ENCODE measurements at places on chromosomes 2 and 18.

- DNase-seq, result no peak
Observed at GRCh38 chr2:27741673-27742072, 29.8 kb upstream of the MRPL33 start.

DNA sequence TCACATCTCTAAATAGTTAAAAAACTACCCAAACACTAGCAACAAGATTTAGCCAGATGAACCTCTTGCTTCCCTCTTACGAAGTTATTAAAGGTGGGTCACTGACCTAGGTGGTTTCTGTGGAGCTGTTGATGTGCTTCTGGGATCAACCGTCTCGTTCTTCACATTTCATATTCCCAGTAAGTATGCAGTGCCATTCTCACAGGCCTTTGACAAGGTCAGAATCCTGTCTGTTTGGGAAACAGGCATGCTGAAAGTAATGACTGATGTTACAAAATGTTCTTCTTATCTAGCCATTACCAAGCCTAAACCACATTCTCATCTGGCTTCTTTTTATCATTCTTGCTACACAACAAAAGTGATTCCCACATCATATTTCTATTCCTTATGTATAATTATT, 70.3 kb downstream of the WDR7 start:
- no peak for DNase-seq

DNA sequence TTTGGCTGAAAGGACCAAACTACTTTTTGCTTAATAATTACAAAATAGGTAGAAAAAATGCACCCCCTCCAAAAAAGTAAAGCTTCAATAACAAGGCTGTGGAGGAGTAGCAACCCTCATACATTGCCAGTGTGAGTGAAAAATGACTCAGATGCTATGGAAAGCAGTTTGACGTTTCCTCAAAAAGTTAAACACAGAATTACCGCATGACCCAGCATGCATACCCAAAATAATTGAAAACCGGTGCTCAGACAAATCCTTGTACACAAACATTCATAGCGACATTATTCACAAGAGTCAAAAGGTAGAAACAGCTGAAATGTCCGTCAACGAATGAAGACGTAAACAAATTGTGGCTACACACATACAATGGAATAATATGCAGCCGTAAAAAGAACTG, 38.8 kb upstream of the DAPL1 start:
- no peak for DNase-seq

DNA sequence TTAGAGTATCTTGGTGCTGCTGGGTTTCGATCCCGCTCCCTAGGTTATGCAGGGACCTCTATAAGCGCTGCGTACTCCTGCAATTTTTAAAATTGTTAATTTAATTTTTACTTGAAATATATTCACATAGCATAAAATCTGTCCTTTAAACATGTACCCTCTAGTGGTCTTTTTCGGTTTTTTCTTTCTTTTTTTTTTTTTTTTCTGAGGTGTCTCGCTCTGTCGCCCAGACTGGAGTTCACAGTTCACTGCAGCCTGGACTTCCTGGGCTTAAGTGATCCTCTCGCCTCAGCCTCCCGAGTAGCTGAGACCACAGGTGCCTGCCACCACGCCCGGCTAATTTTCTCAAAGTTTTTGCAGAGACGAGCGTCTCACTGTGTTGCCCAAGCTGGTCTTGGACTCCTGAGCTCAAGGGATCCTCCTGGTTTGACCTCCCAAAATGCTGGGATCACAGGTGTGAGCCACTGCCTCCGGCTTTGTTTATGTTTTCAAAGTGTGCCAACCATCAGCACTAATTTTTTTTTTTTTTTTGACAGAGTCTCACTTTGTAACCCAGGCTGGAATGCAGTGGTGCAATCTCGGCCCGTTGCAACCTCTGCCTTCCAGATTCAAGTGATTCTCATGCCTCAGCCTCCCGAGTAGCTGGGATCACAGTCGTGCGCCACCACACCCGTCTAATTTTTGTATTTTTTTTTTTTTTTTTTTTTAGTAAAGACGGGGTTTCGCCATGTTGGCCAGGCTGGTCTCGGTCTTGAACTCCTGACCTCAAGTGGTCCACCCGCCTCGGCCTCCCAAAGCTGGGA, 585 bp upstream of the MOB1A start:
- DNase-seq, result no peak

GRCh38 chr2:2825516-2826208, 494.6 kb upstream of the MYT1L start:
- DNase-seq, result no peak

- DNase-seq, result no peak
Observed at GRCh38 chr2:112150851-112151250, 12.7 kb downstream of the FBLN7 start.

GRCh38 chr18:24914171-24914525, 437.8 kb downstream of the ZNF521 start:
- DNase-seq, result no peak

- DNase-seq, result no peak
Observed at GRCh38 chr2:71380665-71381064, 49.1 kb downstream of the ZNF638 start.

- no peak for DNase-seq
Observed at GRCh38 chr2:56589835-56590234, 406.0 kb downstream of the CCDC85A start.

GRCh38 chr2:225090746-225091145, 48.5 kb upstream of the DOCK10 start:
- no peak for DNase-seq

DNA sequence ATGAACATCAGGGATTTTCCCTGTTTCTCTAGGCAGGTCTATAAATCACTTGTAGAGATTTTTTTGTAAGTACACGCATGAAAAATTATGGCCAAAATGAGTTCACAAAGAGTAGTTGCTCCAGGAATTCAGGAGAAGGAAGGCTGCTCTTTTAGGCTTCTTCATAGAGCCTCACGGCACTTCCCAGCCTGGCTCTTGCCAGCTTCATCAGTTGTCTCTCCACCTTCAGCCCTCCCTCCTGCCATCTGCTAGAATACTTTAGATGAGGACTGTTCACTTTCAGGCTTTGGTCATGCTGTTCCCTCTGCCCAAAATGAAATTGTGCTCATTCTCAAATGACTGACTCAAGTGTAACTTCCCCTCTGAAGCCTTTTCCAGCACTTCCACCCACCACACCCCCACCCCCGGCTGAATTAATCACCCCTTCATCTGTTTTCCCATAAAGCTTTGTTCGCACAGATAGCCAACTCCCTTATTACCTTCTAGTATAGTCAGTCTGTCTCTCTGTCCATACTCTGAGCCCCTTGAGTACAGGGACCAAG, 1.8 kb upstream of the ABCA12 start:
- no peak for DNase-seq

- no peak for DNase-seq
Observed at GRCh38 chr18:24456549-24456948, 3.9 kb upstream of the HRH4 start.

GRCh38 chr2:147490401-147491261, 354.2 kb upstream of the ACVR2A start:
- DNase-seq, result no peak

- no peak for DNase-seq
Observed at GRCh38 chr2:46246790-46247189, 50.4 kb upstream of the EPAS1 start.

DNA sequence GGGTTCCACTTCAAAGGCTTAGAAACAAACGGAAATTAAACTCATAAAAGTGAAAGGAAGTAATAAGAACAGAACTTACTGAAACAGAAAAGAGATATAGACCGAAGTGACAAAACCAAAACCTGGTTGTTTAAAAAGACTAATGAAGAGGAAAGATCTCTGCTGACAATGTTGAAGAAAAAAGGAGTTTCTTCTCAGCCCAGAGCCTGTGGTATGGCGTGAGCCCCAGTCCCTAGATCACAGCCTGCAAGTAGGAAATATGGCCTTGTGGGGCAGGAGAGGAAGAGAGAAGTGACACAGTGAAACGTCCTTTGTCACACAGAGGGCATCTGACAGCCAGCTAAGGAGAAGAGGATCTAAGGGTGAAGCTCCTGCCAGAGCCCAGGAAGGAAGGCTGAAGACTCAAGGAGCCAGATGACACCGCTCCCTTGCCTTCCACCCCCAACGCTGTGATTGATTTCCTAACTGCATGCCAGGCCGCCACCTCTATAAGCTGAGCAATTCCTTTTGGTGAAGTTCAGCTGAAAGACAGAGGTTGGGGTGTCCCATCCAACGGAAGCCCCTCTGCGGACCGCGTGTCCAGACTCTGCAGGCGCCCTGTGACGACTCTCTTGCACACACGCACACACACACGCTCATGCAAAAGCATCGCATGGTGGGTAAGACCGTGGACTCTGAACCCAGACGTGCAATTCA, 141.1 kb downstream of the HDAC4 start:
- DNase-seq, result no peak

GRCh38 chr2:196592911-196593881, 46.3 kb upstream of the CCDC150 start:
- no peak for DNase-seq

DNA sequence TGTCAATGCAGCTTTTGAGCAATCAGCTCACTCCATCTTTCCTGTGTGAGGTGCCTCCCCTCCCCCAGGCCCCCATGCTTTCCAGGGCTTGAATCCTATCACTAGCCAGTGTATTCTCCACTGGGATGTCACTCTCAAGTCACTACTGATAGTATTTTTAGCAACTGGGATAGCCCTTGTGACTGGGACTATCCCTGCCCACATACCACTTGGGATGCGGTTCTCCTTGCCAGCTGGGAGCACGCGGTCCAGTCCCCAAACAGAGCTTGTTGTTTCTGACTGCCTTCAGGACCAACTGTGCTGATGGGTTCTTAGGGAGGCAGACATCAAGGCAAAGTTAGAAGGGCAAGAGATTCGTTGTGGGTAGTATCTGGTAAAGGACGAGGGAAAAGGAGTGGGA, 134.9 kb downstream of the FAM161A start:
- DNase-seq, result no peak

DNA sequence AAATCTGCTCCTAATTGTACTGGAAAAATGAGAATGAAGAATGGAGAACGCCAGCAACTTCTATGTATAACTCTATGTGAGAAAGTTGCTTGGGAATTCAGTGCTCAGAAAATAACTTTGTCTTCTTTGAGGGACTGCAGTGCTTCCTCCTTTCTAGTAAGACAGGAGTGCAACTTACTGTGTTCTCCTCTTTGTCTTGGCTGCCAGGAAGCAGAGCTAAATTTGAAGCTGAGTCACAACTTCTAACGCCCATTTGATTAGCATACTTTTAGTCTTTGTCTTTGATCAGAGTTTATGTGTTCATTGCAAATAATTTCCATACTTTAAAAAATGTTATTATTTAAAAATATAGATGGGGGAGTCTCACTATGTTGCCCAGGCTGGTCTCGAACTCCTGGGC, 6.6 kb downstream of the ARHGAP25 start:
- DNase-seq, result no peak

DNA sequence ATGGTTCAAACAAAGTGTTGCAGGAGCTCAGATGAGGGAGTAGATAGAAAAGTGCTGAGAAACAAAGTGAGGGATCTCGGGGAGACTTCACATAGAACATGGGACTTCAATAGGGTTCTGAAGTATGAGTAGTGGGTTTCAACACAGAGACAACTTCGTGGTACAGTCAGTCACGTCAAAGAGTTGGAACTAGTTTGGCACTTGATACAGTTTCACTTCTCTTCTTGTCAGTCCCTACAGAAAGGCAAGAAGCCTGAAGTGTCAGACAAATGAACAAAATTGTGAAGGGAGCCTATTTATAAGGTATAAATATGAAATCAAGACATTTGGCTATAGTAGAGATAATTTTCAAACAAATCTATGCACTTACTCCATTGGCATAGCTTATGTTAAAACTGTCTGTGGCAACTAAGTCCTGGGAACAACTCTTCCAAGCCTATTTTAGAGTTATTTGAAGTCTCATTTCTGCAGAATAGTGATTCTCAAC, 338.0 kb downstream of the TDRD15 start:
- no peak for DNase-seq

DNA sequence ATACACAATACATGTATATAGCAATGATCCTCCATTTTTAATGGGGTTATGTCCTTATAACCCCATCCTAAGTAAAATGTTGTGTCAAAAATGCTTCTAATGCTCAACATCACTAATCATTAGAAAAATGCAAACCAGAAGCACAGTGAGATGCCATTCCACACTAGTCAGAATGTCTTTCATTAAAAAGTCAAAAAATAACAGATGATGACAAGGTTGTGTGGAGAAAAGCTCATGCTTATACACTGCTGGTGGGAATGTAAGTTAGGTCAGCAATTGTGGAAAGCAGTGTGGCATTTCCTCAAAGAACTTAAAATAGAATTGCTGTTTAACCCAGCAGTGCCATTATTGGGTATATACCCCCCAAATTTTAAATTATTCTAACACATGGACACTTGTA, 654.9 kb upstream of the CNTNAP5 start:
- no peak for DNase-seq

DNA sequence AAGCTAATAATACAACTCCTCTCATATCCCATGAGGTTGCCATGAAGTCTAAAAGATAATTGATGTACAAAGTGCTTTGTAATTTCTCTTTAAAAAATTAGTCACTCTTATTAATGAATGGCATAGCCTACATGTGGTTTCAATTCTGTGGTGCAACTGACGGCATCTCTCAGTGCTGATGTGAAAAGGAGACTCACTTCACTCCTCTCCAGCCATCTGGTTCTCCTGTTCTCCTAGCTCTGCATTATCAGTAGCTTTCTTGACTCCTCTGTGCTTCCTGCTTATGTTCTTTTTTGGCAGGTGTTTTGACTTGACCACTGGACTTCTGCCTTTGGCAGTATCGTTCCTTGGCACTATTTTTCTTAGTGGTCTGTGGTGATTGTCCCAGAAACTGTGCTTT, 134.9 kb upstream of the ZFP36L2 start:
- DNase-seq, result no peak

GRCh38 chr18:27382567-27383216, 197.6 kb upstream of the CHST9 start:
- DNase-seq, result no peak

- DNase-seq, result no peak
Observed at GRCh38 chr2:47003641-47004427, 88.2 kb upstream of the MCFD2 start.

- DNase-seq, result no peak
Observed at GRCh38 chr2:49403637-49404036, 249.3 kb upstream of the FSHR start.
